Caki2 (cell line): ENCODE measurements at places on chromosomes 3 and 15. TPM values are rescaled to one million over a fixed set of nuclear protein-coding genes. Genes with fewer than 3 reads are reported as not detected.

DNA sequence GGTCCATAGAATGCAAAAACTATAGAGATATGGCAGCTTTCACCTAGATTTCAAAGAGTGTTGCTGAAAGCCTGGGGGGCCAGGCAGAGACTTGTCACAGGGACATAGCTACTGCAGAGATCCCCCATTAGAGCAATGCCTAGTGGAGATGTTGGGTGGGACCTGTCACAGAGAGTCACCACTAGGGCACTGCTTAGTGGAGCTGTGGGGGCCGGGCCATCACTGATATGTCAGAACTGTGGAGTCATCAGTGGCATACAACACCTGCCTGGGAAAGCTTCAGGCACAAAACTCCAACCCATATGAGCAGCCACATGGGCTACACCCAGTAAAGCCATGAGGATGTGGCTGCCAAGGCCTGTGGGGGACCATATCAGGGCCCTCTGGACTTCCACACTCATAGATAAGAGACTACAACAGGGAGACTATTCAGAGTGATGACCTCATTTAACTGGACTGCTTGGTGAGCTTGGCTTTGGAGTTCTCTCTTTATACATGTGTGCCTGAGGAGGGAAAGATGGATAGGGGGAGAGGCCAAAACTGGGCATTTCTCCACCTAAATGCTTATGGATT lies 176.3 kb downstream of the ZNF621 start:
- DNase-seq = no peak

PLSCR5 gene
- total RNA-seq = not detected in 2 replicates

DNA sequence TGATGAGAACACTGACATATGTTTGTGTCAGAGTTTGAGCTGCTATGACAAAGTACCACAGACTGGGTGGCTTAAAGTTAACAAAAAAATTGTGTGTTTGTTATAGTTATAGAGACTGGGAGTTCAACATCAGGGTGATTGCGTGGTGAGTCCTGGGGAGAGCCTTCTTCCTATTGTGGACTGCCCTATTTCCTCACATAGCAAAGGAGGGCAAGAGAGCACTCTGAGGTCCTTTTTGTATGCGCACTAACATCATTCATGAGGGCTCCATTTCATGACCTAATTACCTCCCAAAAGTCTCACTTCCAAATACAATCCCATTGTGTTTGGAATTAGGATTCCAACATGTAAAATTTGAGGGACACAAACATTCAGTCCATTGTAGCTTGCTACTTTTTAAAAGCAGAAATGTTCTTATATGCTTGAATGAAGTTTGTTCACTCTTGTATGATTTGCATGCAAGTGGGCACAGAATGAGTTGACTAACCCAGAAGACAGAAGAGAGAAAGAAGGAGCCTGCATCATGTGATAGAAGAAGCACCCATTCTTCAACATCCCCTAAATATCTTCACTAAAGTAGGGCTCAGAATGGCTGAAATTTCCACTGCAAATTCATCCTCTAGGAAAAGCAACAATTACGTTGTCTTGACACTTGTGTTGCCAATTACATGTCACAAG lies 18.9 kb upstream of the ALCAM start:
- DNase-seq = no peak

- no peak for DNase-seq
These were observed 144.2 kb upstream of the SOX2 start for GRCh38 chr3:181567311-181568075.
